ENCODE measurements at places on chromosomes 5 and 9.

DNA sequence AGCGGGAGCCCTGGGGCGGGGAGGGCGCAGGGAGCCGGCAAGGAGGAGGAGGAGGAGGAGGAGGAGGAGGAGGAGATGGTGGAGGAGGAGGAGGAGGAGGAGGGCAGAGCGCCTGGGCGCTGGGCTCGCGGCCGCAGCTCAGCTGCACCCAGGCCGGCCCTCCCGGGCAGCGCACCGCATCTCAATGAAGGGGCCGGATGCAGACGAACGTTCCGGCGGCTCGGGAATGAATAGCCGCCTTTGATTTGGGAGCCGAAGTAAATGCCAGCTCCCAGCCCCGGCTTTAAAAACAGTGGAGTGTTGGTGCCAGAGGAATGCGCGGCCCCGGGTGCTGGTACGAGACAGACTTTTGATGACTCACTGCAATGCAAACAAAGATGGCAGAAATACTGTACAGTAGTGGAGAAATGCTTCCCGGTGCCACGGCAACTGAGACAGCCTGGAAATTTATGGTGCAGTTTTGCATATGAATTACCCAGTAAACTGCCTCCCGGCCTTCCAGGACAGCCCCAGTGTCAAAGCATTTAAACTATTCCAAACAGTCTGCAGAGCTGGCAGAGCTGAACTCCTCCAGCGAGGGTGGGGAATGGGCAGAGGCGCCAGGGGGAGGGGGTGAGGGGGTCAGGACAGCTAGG lies 43.1 kb downstream of the NACC2 start:
- DNase-seq: peak; percentile 55

GRCh38 chr9:68825762-68826472 lies 120.9 kb downstream of the PIP5K1B start:
- no peak for DNase-seq

DNA sequence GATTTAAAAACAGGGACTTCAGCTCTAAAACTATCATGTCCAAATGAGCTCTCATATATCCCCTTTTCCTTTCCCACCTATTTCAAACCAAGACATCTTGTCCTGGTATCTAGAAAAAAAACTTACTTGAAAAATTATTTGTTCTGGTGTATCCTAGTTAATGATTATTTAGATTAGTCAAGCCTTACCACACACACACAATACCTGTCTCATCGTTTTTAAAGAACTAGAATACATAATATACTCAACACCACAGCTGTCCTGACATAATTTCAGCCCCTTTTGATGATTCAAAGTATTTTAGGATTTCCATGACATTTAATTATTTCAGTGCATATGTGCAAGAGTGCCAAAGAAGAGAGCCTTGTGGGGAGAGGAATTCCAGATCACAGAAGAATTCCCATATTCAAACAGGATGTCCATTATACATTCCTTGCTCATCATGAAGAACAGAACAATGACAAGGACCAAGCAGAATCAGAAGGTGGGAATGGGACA lies 233.7 kb downstream of the SMARCA2 start:
- DNase-seq: no peak

- no peak for DNase-seq
Measured at GRCh38 chr5:138963763-138964371, 88.7 kb upstream of the LRRTM2 start.

- peak; percentile 28 for DNase-seq
Measured at GRCh38 chr9:21434202-21435014, 5.8 kb upstream of the IFNA1 start.

DNA sequence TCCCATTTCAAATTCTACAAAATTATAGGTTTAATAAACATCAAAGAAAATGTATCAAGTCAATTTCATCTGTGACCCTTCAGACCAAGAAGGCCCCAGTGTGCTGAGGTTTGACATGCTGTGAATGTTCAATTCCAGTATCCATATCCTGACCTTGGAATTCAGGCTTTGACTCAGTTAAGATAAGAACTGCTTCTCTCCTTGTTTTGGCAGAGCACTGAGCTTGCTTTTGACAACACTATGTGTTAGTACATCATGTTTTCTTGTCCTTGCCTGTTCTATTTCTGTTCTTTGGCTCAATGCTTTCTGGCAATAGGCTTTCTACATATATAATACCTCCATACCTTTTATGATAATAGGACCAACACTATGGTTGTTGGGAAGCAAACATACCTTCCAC lies 105.6 kb downstream of the PLCXD3 start:
- DNase-seq: no peak

DNA sequence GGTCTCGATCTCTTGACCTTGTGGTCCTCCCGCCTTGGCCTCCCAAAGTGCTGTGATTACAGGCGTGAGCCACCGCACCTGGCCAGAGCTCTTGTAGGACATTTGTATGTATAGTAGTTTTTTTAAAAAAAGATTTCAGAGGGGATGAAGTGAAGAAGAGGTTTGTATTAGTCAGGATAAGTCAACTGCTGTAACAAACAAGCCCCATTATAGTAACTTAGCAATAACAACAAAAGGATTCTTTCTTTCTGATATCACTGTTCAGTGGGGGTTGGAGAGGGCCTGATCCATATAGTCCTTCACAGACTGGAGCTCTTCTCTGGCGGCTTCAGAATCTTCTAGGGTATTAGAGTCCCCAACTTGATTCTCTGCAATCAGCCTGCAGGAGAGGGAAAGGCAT lies 50.7 kb upstream of the IL6ST start:
- DNase-seq: no peak

DNA sequence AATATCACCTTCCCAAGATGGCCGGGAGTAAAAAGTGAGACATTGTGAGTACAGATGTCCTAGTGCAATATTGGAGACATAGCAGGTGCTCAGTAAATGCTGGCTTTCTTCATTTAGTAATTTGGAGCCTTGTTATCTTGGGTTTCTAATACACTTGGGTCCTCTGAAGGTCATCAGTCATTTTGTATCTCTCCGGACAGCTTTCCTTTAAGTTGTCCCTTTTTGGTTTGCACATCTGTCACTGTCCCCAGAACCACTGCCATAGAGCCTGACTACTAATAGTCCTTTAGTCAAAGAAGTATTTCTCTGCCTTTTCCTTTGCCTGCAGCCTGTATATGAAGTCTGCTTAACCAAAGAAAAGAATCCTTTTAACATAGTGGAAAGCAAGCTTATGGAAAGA lies 7.8 kb upstream of the ANGPTL2 start:
- no peak for DNase-seq

DNA sequence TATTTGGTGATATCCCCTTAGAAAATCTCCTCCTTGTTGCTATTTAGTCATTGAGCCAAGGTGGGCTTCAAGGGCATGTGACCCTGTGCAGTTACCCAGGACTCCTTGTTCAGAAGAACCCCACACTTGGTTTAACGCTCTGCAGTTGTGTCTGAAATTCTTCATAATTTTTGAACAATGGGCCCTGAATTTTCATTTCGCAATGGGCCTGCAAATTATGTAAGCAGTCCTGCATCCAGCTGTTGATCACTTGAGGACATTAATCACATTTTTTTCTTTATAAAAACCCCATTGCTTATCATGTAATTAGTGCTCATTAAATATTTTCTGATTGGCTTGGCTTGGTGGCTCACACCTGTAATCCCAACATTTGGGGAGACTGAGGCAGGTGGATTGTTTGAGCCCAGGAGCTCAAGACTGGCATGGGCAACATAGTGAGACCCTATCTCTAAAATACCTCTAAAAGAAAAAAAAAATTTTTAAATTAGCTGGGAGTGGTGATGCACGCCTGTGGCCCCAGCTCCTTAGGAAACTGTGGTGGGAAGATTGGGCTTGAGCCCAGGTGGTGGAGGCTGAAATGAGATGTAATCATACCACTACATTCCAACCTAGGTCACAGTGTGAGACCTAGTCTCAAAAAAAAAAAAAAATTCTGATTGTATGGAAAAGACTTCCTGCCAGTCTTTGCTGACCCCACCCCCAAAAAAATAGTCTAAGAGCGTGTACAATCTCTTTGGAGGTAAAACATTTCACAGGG lies 194.2 kb upstream of the HAPLN1 start:
- no peak for DNase-seq

GRCh38 chr5:86155796-86156195 lies 461.9 kb upstream of the COX7C start:
- no peak for DNase-seq

DNA sequence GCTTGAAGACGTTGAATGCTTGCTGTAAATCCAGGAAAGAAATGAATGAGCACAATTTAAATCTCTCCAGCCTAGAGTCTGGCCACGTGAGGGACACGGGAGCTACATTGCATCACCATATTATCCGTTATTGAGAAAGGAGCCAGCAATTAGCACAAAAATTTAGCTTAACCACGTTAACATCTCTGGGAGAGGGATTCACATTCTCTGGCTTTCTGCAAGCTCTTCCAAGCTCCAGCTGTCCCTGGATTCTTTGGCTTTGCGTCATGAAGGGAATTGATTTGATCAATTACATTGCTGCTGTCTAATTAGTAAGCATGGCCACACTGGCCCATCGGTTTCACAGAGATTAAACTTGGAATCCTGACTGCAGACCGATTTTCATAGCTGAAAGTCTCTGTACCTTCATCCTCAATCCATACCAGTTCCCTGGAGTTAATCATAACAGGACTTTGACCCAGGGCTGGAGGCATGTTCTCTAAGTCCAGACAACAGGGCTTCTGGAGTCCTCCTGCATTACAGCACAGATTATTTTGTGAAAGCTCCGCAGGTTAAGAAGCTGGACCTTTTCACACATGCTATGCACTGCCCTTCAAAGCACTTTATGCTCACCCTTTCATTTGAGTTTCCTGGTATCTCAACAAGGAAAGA lies 31.6 kb downstream of the ADRA1B start:
- no peak for DNase-seq

DNA sequence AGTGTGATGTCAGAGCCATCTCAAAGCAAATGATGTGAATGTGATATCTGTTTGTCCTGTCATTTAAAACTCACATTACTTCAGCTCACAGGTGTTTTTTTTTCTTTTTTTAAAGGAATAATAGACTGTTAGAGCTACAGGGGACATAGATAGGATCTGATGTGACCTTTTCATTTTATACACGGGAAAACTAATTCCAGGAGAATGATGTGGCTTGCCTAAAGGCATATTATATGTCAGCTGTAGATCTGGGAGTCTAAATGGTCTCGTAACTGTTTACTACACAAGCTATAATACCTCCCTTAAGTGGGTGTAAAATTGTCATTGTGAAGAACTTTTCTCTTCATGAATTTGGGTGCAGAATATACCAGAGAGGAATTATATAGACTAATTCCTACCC lies 2.0 kb downstream of the NMUR2 start:
- no peak for DNase-seq

DNA sequence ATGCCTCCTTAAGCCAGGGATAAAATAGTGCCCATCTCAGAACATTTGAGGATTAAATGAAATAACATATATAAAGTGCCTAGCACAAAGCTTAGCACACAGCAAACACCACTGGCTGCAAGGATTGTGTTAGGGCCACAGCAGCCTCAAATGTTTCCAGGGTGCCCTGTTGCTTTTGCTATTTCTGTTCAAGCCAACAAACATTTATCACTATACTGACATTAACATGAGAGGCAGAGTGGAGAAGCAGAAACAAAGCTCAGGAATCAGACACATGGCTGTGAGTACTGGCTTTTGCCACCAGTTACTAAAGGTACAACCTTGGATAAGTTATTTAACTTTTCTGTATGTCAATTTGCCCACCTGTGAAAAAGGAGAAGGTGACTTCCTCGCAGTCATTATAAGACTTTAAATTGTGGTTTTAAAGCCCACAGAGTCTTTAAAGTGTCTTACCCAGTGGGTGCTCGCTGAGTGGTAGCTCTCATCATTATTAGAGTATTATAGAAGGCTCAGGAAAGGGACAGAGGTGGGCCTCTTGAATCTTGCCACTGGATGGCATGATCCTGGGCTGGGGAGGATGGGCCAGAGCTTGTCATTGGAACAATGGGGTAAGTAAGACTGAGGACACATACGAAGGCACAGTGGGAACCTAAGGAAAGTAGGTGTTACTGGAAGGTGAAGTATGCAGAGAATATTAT lies 98.2 kb downstream of the MARCHF3 start:
- DNase-seq: no peak

- peak; percentile 9 for DNase-seq
Measured at GRCh38 chr9:91191411-91192380, 170.0 kb downstream of the AUH start.

DNA sequence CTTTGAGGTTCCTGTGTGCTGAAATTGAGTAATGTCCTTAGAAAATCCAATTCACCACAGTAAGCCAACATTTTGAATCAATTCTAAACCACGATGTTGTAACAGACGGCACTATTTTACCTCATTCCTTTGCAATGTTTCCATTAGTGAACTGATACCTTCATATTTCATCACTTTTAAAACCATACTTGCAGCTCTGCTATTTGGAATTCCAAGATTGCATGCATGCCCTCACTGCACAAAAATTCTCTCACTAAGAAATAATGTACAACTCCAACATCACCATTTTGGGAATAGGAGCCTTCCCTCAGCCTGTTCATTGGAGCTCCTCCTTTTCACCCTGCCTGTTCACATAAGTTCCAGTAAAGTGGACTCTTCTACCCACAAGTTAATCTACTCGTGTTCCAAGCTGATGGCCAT lies 74.8 kb upstream of the TGFBR1 start:
- no peak for DNase-seq

DNA sequence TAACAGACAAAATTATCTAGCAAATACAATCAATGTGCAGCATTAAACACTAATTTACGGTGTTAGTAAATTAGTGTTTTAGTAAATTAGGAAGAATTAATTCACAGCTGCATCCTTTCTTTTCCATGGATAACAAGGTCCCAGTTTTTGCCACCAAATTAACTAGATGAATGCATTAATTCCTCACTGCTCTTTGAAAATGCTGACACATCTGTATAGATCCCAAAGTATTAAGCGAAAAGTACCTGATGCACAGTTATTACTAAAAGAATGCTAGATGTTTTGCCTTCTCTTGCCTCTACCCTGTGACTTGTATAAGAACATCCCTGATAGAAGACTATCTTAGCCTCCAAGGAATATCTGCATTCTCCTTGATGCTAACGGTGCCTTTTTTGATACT lies 612.7 kb upstream of the DMAC1 start:
- no peak for DNase-seq

DNA sequence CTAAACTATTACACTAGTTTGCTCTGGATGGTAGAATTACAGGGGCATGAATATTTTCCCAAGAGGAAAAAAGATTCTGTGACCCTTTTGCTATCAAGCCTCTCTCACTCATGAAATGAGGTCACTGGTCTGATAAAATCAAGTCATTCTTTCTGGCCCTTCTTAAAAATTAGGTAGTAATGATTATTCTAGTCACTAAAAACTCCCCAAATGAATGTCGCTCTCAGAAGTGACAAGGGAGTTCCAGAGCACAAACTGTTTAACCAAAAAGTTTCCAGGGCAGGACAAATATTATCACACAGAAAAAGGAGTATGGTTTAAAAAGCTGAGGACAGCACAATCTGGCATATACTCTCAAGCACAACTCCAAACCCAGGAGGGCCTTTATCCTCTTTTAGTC lies 12.5 kb downstream of the ERMP1 start:
- no peak for DNase-seq

GRCh38 chr9:34451545-34451944 lies 6.8 kb downstream of the FAM219A start:
- no peak for DNase-seq

All from thyroid gland (tissue), 4 donors.